ENCODE measurements at places on chromosomes 12 and 14. TPM values are rescaled to one million over a fixed set of nuclear protein-coding genes. Genes with fewer than 3 reads are reported as not detected.

Gene KRT2
- 2.1 TPM for total RNA-seq

Gene RIPK3
- 18.1 TPM for total RNA-seq

Gene SERPINA1
- total RNA-seq = 4.7 TPM

Gene BATF
- total RNA-seq = 6.7 TPM

Gene GLIPR1L2
- 0.44 TPM for total RNA-seq

DNA sequence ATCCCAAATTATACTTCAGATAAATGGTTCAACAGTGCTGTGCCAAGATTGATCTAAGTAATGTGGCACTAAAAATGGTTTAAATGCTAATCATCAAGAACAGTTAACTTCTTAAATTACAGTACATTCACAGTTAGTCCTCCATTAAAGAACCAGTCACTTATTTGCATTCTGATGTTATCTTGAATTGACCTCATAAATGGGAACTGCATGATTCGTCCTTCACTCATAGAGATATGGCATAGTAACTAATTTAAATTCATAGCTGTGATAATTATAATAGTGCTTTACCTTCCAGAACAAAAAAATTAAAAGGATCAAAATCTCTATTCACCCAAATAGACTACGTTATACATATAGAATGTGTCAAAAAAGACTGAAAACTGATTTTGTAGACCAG, 61.1 kb downstream of the COCH start:
- DNase-seq = no peak

DNA sequence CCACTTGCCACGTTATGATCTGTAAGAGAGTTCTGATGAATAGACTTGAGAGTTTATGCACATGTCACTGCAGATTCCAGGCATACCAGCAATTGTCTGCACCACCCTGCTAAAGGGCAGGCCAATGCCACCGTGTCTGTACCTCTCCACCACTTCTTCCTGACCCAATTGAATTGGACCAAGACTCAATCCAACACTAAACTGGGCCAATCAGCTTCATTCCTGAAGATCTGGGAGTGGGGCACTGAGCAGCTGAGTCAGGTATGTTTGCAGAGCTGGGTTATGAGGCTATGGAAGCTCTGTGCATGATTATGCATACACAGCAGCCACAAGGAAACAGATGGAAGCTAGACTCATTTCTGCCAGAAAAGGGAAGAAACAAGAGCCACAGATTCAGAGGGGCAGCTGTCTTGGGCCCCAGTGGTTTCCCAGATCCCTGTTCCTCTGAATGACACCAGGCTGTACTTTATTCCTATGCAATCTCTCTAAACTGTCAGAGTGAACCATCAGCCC, 28.0 kb downstream of the DAO start:
- no peak for DNase-seq

GRCh38 chr14:34931206-34931605, 51.6 kb upstream of the SRP54 start:
- DNase-seq = no peak

- DNase-seq = no peak
Measured at GRCh38 chr12:41956353-41956752, 188.3 kb downstream of the GXYLT1 start.

DNA sequence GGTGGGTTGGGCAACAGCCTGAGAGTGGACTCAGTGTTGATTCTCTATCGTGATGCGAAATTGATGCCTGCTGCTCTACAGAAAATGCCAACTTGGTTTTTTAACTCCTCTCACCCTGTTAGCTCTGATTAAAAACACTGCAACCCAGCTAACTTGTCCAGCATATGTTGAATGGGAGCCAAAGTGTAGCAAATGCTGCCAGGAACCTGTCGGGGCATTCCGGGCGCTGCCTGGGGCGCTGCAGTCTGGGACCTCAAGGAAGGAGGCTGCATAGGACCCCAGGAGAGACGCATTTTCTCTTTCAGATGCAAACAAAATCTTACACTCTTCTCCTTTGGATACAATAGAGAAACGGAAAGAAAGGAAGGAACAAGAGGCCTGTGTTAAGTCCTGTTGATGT, 3.9 kb downstream of the B3GNT4 start:
- DNase-seq = no peak

GRCh38 chr12:47775100-47775911, 2.3 kb downstream of the SLC48A1 start:
- DNase-seq = no peak

- DNase-seq = no peak
Measured at GRCh38 chr12:124410354-124411175, 115.7 kb downstream of the RFLNA start.

DNA sequence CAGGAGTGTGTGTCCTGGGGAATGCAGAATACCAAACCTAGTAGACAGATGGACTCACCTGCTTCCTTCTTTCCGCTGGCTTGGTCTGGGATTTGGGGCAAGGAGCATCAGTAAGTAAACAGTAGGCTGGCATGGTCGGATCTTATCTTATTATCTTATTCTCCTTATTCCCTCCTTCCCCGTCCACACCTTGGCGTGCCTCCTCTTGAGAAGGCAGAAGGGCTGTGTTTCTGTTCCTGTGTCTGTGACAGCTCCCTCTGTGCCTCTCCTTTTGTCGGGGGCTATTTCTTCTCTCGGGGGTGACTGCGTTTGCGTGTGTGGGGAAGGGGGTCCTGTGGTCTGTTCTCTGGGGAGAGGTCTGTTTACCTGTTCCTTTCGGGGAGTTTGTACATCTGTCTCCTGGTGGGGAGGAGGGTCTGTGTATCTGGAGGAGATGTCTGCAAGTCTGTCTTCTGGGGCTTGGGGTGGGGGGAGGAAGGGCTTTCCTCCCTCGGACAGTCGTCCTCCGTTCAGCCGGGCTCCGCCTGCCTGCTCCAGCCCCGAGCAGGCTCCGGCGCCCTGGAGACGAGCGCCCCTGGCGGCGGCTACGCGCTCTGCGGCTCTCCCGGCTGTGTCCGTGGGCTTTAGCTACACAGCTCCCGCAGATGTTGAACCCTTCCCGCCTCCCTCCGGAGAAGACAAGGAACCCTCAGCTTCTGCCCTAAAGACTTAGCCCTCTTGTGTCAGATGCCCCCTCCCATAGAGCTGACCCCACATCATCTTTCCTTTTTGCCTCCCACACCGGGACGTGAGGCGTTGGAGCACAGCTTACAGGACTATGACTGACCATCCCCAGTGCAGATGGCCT, 4.4 kb downstream of the KRT86 start:
- DNase-seq = peak; percentile 56

- no peak for DNase-seq
Measured at GRCh38 chr12:93982771-93983315, 165.5 kb upstream of the PLXNC1 start.

GRCh38 chr12:112116232-112117060, 7.9 kb upstream of the NAA25 start:
- DNase-seq = no peak

- DNase-seq = no peak
Measured at GRCh38 chr14:73750531-73750901, 36.3 kb upstream of the PNMA1 start.

DNA sequence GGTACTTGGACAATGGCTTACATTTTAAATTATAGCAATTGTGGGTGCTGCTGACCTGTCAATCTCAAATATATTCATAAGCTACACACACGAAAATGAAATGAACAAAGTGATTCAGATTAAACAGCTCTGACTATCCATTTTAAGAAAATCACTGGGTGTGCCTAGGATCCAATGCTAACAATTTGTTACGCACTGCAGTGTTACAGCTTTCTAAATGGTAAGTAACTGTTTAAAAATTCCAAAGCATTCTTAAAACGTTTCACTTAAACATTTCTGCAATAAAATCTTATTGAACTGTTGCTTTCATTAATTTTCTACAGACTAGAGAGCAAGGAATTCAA, 18.9 kb downstream of the LMO3 start:
- DNase-seq = no peak

DNA sequence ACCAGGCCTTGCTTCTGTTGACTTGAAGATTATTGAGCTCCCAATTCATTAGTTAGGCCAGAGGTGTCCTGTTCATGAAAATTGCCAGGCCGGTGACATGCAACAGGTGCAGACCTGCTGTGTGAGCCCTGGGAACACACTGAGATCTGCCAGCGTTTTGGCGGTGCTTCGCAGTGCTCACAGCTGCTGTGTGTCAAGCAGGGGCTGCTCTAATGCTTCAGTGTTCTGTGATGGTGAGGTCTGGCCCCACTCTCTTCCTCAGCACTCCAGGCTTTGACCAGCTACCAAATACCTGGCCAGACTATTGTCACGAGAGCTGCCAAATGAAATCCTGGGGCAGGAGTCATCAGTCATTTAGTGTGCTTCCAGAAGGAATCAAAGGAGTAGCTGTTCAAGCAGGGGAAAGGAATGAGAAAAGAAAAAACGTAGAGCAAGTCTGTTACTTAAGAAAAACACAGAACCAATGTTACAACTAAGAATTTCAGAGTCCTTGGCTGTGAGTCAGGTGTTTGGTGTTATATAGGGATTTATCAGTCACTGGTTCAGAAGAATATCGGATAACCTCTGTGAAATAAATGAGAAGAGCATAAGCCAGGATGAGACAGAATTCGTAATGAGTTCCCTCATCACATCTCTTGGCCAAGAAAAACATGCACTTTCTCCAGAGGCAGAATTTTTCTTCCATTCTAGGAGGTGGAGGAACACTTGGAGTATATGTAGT, 150.8 kb downstream of the FBXL14 start:
- no peak for DNase-seq

DNA sequence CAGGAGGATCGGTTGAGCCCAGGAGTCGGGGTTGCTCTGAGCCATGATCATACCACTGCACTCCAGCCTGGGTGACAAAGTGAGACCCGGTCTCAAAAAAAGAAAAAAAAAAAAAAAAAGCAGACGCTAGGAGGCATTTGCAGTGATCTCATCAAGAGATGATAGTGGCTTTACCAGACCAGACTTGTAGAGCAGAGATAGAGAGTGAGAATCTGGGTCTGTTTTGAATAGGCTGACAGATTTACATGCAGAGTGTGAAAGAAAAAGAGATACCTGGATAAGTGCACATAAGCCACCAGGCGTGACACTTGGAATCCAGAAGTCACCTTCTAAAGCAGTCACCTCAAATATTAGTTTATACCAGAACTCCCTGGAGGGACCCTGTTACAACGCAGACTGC, 21.1 kb upstream of the FLRT2 start:
- DNase-seq = no peak

GRCh38 chr14:85247071-85247470, 282.9 kb upstream of the FLRT2 start:
- DNase-seq = no peak

DNA sequence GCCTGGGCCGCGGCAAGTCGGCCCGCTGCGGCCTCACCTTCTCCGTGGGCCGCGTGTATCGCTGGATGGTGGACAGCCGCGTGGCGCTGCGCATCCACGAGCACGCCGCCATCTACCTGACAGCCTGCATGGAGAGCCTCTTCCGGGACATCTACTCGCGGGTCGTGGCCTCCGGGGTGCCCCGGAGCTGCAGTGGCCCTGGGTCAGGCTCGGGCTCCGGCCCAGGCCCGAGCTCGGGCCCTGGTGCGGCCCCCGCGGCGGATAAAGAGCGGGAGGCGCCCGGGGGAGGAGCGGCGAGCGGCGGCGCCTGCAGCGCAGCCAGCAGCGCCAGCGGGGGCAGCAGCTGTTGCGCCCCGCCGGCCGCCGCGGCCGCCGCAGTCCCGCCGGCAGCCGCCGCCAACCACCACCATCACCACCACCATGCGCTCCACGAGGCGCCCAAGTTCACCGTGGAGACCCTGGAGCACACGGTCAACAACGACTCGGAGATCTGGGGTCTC, 226.2 kb upstream of the CRY1 start:
- DNase-seq = peak; percentile 20

DNA sequence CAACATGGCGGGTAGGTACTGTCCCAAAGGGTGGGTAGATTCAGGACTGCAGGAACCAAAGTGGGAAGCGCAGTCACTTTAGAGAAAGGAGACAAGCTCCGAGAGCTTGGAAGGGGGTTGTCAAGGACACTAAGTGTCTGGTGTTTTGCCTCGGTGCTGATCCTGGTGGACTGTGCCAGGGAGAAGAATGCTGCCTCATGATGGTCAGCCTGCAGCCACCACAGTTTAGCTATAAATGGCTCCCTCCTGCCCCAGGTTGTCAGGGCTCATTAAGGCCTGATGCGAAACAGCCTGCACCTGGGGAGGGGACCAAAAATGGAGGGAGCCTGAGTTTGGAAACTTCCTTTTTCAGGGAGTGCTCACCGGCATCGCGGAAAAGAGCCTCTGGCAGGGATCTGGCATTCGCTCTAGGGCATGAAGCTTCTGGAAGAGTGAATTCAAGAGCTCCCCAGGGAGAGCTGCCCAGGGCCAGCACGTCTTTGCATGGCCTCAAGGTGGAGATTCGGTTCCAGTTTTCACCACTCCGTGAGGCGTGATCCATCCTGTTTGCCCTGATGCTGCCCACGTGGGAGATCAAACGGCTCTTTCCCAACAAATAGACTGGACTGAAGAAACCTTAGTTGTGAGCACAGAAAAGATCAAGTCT, 164.0 kb downstream of the FOXN3 start:
- no peak for DNase-seq

DNA sequence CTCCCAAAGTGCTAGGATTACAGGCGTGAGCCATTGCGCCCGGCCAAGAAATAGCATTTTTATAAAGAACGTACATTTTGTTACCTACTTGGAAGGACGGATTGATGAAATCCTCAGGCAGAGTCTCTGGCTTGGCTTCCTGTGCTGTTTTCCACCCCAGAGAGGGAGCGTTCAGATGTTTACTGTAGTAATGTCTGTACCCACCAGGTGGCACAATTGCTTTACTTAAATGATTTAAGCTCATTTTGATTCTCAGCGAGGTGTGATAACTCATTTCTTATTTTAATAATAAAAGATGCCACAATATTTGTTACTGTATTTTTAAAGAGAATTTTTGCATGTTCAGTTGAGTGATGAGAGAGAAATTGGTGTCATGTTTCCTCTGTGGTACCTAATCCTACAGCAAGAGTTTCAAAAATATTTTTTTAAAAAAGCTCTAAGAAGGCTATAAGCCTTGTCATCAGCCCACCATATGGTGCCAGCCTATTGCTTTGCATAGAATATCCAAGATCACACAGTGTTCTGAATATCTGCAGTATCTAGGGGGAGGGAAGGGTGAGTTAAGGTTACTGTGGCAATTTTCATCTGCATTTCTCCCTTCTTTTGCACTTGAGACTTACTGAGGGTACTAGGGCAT, 82.6 kb upstream of the TRAF3 start:
- DNase-seq = peak; percentile 36

DNA sequence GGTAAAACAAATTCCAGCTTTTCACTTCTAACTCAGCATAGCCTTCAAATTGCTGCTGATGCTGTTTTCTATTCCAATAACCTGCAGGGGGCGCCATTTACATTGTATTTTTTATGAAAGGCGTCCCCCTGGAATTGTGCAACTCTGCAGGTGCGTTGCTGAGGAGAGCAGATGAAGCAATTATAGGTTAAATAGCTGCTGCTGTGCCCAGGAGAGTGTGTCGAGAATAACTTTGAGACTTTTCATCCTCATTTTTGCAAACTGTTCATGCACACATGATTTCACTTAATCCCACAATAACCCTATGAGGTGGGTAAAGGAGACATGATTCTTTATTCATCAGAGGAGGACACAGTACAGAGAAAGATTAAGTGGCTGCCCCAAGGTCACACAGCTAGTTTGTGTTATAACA, 75.7 kb downstream of the MYRFL start:
- peak; percentile 44 for DNase-seq
